Testis (tissue), 5 donors: ENCODE measurements at places on chromosomes 12 and 14. TPM values are rescaled to one million over a fixed set of nuclear protein-coding genes. Genes with fewer than 3 reads are reported as not detected.

- no peak overlapping the region for H3K4me3 ChIP-seq
- H3K4me1 ChIP-seq = no peaks in the 10 kb centered on the region
- H3K36me3 ChIP-seq = no peaks in the 10 kb centered on the region
Measured at GRCh38 chr12:64889434-64890216, 65.2 kb downstream of the TBC1D30 start.

- H3K27ac ChIP-seq = no peak overlapping the region
- no peaks in the 10 kb centered on the region for H3K27me3 ChIP-seq
- peaks cover 7% of the 10 kb centered on the region for H3K4me1 ChIP-seq
- H3K36me3 ChIP-seq = no peaks in the 10 kb centered on the region
Measured at GRCh38 chr14:92259613-92260357, 63.2 kb upstream of the SLC24A4 start.

DNA sequence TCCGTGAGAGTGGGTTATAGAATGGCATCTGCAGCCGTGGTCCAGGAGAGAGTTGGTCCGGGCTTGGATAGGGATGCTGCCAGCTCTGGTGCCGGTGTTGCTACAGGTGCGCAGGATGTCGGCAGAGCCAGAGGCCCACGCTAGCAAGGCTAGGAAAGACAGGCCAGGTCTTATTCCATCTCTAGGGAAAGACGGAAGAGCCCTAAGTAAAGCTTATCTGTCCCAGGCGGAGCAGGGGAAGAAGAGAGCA, 485 bp upstream of the PSME1 start:
- no peak for DNase-seq
- peak overlapping the region; percentile 88 for H3K27ac ChIP-seq
- no peaks in the 10 kb centered on the region for H3K27me3 ChIP-seq

DNA sequence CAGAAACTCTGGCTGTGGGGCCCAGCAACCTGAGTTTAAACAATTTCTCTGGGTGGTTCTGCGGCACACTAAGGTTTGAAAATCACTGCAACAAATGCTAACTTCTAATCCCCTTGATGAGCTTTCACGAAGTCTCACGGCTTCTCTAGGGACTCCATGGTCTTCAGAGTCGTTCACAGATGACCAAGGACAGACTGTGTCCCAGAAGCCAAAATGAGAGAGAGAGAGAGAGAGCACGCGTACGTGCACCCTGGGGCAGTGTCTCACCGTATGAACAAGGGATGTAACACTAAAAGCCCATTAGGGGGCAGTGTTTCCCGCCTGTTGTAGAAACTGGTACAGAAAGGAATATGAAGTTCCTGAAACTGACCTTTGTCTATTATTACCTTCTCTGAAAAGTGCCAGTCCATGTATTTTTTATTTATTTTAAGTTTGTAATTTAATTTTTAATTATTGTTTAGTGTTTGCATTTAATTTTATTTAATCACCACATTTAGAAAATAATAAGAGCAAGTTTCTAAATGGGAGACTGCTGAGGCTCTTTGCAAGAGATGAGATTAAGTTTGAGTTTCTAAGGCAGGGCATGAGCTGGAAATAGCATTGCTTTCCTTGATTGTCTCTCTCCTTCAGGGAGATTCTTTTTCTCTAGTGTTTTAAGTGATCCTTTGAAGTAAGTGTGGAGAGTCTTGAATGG, 3.4 kb downstream of the APOLD1 start:
- H3K4me1 ChIP-seq = peaks cover 37% of the 10 kb centered on the region
- DNase-seq = peak; percentile 78
- H3K4me3 ChIP-seq = no peak overlapping the region
- no peaks in the 10 kb centered on the region for H3K27me3 ChIP-seq
- H3K36me3 ChIP-seq = no peaks in the 10 kb centered on the region

- DNase-seq = no peak
- no peak overlapping the region for H3K27ac ChIP-seq
- no peak overlapping the region for H3K4me3 ChIP-seq
Measured at GRCh38 chr12:29104516-29104915, 44.6 kb upstream of the FAR2 start.

- no peak for DNase-seq
- no peaks in the 10 kb centered on the region for H3K36me3 ChIP-seq
- no peaks in the 10 kb centered on the region for H3K27me3 ChIP-seq
- H3K27ac ChIP-seq = no peak overlapping the region
Measured at GRCh38 chr12:99130808-99131553, 485.9 kb downstream of the APAF1 start.

DNA sequence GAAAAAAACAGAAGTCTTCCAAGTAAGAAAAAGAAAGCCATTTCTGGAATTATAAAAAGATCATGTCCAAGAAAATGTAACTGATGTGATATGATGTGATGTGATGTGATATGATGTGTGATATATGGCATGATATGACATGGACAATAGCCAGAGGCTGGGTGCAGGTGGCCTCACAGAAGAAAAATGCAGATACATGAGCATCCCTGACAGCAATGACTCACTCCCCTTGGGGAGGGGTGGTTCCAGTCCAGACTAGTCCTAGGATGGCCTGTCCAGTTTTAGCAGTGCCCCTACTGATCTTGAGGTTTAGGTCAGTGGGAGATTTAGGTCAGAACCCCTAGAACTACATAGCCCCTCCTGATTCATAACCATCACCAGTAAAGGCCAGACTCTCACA, 3.5 kb upstream of the RHOJ start:
- no peak overlapping the region for H3K4me3 ChIP-seq
- H3K27ac ChIP-seq = no peak overlapping the region
- no peaks in the 10 kb centered on the region for H3K27me3 ChIP-seq
- H3K36me3 ChIP-seq = no peaks in the 10 kb centered on the region
- peaks cover 5% of the 10 kb centered on the region for H3K4me1 ChIP-seq

GRCh38 chr12:8844665-8845064, 22.2 kb downstream of the A2ML1 start:
- H3K4me1 ChIP-seq = peaks cover 10% of the 10 kb centered on the region
- no peaks in the 10 kb centered on the region for H3K36me3 ChIP-seq
- H3K4me3 ChIP-seq = no peak overlapping the region
- H3K27me3 ChIP-seq = no peaks in the 10 kb centered on the region
- peak overlapping the region; percentile 75 for H3K27ac ChIP-seq

GRCh38 chr14:68397822-68398221, 395.0 kb downstream of the ZFP36L1 start:
- DNase-seq = no peak
- H3K36me3 ChIP-seq = no peaks in the 10 kb centered on the region
- H3K4me3 ChIP-seq = no peak overlapping the region

DNA sequence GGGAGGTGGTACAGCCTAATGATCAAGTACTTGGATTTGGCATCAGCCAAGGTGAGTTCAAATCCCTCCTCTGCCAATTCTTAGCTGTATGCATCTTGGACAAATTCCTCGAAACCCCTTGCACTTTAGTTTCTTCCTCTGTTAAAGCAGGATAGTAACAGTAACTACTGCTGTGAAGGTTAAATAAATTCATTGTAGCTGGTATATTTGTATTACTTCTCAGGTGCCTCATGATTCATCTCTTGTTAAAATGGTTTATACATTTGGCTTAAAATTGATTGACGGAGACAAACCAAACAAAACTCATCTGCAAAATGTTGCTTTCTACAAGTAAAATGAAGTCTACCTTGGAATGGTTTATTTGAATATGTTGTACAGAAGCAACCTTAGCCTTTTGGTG, 2.3 kb upstream of the PTPRB start:
- H3K4me1 ChIP-seq = no peaks in the 10 kb centered on the region
- no peaks in the 10 kb centered on the region for H3K36me3 ChIP-seq
- H3K27me3 ChIP-seq = no peaks in the 10 kb centered on the region
- H3K27ac ChIP-seq = no peak overlapping the region
- no peak overlapping the region for H3K4me3 ChIP-seq

GRCh38 chr12:103494734-103495468, 867 bp downstream of the C12orf42 start:
- no peaks in the 10 kb centered on the region for H3K27me3 ChIP-seq
- no peak overlapping the region for H3K27ac ChIP-seq
- no peak for DNase-seq
- peaks cover 4% of the 10 kb centered on the region for H3K4me1 ChIP-seq

DNA sequence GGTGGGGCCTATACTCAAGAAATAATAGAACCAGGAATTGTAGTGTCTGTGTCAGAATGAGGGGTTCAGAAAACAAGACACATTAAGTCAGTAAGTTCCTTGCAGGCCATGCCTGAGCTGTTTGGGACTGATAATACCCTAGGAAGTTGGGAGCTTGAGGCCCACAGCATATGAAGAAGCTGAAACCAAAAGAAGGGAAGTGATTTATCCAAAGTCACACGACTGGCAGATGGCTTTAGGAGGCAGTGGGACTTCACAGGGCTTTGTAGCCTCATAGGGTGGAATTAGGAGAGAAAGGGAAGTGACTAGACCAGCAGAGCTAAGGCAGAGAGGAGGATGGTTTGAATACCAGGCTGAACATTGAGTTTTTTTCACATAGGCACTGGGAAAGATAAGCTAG, 56.6 kb upstream of the SRSF5 start:
- DNase-seq = no peak
- no peak overlapping the region for H3K27ac ChIP-seq
- H3K4me1 ChIP-seq = peaks cover 15% of the 10 kb centered on the region
- no peaks in the 10 kb centered on the region for H3K27me3 ChIP-seq
- no peak overlapping the region for H3K4me3 ChIP-seq

Gene PROX2
- polyA plus RNA-seq = 0.08 TPM

Gene OR6C2
- polyA plus RNA-seq = not detected

Gene MSI1
- 25.1 TPM for polyA plus RNA-seq

Gene MANSC1
- 30.3 TPM for polyA plus RNA-seq

Gene RFC5
- polyA plus RNA-seq = 20.0 TPM
